Suppressor macrophage treated with lipopolysaccharide for 1 hour (primary cell): ENCODE measurements at places on chromosomes 7 and 10.

DNA sequence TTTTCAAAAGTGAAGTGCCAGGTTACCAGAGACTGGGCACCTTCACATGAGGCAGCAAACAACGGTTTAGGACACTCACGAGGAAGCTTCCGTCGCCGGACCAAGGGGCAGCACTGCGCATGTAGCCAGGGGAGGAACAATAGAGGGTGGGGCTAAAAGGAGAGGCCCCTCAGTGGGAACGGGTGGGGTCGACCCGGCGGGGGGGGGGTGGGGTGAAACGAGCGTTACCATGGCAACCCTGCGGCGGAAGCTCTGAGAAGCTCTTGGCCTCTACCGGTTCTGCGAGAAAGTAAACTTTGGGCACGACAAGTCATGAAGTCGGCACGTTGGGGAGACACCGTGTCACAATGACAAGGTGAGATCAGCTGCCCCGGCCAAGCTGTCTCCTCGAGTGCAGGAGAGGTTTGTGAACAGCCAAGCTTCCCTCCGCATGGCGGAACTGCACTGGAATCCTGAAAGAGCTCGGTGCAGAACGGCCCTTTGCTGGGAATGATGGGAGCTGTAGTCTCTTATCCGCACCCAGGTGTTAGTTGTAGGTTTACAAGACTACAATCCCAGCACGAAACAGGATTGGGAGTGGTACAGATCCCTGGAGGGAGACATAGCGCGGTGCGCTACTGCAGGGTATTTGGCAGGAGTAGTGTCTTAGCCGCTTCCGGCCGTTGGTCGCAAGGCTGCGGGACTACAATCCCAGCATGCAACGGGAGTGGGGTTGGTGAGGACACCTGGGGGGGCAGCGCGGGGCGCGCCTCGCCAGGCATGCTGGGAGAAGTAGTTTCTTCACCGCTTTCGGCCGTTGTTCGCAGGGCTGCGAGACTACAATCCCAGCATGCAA, 72.8 kb upstream of the ZNF722 start:
- peak; percentile 87 for DNase-seq

- no peak for DNase-seq
These were observed 586.4 kb upstream of the SEMA3D start for GRCh38 chr7:85773116-85773728.

GRCh38 chr7:104983076-104983577, 30.9 kb upstream of the KMT2E start:
- no peak for DNase-seq

DNA sequence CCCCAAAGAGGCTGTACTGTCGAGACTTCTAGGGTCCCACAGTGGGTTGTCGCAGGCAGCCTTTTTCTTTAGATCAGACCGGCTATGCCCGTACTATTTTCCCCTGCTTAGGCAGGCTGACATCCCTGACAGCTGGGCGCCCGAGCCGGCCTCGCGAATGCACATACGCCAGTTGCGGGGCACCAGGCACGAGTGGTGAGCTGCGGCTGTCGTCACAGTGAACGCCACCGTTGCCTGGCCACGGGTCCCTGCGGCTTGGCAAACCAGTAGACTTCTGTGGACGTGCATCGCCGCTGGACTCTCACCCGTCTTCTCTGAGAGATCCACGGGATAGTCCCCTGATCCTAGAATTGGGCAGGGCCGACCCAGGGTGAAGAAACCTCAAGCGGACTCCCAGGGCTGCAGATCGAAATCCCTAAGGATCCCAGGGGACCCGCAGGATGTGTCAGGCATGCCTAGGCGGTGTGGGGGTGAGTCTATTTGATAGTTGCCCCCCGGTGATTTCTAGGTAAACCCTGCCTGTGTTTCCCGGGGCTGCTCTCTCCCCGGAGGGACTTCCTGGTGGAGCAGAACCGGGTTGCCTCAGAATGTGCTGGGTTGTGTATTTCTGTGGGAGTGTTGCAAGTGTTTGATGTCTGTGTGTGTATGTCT, 33.0 kb upstream of the ZNF273 start:
- DNase-seq, result no peak

- DNase-seq, result peak; percentile 54
These were observed 5.0 kb downstream of the TWIST1 start for GRCh38 chr7:19112274-19113001.

- DNase-seq, result no peak
These were observed 29.1 kb downstream of the POLL start for GRCh38 chr10:101558671-101559595.

DNA sequence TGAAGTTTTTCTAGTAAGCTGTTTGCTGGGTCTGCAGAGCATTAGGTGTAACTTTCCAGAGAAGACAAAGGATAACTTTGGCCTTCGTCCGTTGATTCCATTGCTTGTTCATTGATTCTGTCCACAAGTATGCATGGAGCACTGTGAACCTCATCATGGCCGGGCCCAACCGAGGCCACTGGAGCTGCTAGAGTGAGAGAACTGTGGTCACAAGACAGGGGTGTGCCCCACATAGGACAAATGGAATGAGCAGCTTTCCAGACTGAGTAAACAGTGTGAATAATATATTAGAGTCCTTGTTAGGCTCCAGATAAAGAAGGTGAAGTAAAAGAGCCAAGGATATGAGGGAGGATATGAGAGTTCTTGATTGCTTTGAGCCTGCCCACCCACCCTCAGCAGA, 24.9 kb downstream of the MBL2 start:
- DNase-seq, result no peak

GRCh38 chr7:31423994-31424393, 83.5 kb upstream of the NEUROD6 start:
- DNase-seq, result no peak

- no peak for DNase-seq
These were observed 117.0 kb downstream of the INSYN2A start for GRCh38 chr10:127079392-127079791.

DNA sequence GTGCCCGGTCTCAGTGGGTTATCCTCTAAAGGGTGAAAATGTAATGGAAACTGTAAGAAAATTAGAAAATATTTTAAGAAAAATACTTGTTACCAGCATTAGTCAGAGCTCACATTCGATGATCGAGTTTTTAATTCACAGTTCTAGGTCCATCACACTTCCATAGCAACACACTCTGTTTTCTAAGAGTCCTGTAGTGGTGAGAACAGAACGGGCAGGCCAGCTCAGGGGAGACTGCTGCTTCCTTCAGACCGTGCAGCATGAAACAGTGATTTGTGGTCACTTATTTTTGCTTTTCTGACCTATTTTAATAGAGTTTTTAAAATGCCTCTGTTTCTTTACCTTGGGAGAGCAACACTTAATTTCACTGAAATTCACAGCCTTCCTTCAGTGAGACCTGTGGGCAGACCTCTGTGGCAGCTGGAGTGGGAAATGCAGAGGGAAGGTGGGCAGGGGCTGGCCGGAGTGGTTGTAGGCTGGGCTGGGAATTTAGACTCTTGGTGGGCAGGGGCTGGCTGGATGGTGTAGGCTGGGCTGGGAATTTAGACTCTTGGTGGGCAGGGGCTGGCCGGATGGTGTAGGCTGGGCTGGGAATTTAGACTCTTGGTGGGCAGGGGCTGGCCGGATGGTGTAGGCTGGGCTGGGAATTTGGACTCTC, 1.5 kb downstream of the SUN1 start:
- DNase-seq, result no peak

- no peak for DNase-seq
These were observed 66.9 kb downstream of the FOXL3 start for GRCh38 chr7:356691-357462.

GRCh38 chr7:130305433-130306042, 12.6 kb downstream of the CPA4 start:
- no peak for DNase-seq

GRCh38 chr10:133312769-133313145, 4.0 kb downstream of the ZNF511 start:
- no peak for DNase-seq

GRCh38 chr7:107355616-107356015, 114.2 kb upstream of the GPR22 start:
- DNase-seq, result no peak

DNA sequence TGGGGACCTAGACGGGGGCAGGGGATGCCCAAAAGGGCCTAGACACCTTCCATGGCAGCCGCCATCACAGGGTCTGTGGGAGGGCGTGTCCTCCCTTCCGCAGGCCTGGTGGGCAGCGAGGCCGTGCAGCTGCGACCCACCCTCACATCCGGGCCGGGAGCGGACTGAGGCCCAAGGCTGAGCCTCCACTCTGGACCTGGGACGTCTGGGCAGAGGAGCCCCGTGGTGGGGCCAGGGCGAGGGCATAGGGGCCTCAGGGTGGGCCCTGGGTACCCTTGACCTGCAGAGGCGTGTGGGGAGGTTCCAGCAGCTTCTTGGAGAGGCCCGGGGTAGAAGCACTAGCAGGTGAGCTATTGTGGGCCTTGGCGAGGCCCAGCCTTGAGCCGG, 49.2 kb downstream of the PWWP2B start:
- DNase-seq, result no peak

DNA sequence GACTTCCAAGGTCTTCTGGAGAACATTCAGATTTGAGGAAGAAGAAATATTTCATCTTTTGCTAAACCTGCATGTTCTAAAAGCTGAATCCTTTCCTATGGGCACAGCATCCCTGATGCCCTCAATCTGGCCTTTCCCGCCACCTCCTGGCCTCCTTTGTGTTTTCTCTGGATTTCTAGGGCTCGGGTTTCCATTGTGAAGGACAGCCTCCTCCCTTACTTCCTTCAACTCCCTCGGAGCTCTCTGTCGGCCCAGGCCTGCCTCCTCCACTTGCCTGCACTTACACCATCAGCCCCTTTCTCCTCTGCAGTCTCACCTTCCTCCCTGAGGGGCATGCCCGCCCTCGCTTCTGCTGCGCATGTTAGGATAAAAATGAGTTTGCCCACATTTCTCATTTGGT, 75.4 kb downstream of the WIPF3 start:
- DNase-seq, result no peak

DNA sequence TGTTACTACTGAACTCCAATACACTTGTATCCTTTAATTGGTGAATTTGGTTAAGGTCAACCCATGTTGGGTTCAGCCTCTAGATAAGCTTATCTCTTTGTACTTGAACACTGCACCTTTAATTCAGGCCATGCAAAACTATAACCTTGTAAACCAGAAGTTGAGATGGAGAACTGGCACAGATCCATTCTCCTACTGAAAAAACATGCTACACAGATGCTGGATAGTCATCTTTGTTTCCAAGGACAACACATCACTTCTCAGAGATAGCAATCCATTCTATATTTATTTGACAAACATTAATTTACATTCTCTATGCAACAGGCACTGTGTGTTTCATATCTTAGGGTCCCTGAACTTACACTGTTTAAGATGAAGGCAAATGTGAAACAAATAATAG, 2.9 kb upstream of the CDK14 start:
- no peak for DNase-seq

DNA sequence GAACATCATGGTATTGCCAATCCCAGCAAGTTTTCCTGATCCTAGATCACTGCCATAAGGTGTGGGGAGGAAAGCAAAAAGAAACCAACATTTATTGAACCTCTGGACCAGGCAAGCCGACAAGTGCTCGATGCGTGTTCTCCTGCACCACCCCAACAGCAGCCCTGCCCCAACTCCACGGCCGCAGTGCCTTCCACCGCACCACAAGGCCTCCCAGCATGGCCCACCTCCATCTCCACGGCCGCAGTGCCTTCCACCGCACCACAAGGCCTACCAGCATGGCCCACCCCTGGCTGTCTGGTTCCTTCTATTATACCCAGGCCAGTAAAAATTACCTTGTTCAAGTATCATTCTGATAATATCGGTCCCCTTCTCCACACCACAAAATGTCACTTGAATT, 8.7 kb downstream of the HIPK2 start:
- DNase-seq, result no peak
